Activated CD4-positive, alpha-beta memory T cell treated with anti-CD3 and anti-CD28 coated beads for 36 hours (primary cell): ENCODE measurements at places on chromosomes 5 and 9. TPM values are rescaled to one million over a fixed set of nuclear protein-coding genes. Genes with fewer than 3 reads are reported as not detected.

DNA sequence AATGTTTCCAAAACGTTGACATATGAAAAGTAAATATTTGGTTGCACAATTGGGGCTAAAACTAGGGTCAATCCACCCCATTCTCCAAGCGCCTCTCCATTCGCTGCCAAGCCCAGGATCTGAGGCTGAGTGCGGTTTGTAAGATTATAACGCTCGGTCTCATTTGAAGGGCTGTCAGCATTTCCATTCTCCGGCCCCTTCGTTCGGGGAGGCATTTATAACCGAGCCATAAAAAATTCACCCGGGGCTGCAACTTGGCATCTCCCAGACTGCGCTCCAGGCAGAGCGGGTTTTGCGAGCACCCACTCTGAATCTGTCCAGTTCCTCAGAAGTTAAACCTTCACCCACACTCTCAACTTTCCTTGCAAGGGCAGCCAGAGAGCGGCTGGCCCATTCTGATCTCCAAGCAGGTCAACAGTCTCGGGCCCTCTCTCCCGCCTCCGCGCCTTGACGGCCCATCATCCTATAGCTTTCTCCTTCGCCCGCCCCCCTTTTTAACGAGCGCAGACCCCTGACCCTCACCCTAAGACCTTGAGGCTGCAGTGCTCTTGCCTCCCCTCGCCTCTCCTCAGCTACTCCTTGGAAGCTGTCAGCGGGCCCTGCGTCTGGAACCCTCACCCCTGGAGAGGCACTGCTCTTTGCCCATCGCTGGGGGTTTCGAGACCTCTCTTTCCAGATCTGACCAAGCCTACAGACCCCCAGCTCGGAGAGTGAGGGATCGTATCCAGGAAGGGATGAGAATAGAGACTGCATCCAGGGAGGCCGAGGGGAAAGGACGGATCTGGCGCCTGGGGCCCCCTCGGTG lies 1.1 kb downstream of the SLIT3 start:
- DNase-seq, result no peak

- DNase-seq, result no peak
Measured at GRCh38 chr5:55432549-55432948, 102.2 kb downstream of the PLPP1 start.

DNA sequence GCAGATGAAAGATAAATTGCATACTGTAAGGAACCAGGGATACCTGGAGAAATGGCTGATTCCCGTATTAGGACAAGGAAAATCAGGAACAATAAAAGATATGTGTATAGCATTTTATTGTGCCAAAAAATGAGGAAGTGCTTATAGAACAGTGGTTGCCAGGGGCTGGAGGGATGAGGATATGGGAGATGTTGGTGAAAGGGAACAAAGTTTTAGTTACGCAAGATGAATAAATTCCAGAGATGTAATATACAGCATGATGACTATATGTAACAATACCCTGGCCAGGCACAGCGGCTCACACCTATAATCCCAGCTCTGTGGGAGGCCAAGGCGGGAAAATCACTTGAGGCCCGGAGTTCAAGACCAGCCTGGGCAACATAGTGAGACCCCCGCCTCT lies 101.8 kb downstream of the CDK5RAP2 start:
- DNase-seq, result no peak

DNA sequence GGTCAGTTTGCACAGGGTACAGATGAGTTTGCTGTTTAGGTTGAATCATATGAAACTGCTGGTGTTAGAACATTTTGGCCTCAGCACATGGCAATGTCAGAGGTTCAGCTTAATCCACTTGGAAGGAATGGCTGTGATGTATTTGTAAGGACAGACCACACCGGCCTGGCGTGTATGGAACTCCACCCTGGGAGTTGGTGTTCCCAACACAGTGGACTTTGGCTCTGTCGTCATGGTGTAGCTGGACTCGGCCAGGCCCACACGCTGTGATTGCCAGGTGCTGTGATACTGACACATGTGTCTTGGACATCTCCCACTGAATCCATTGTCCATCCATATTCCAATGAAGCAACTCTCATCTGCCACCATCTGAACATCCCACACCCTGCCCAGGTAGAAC lies 90.3 kb downstream of the ZNF618 start:
- no peak for DNase-seq

DNA sequence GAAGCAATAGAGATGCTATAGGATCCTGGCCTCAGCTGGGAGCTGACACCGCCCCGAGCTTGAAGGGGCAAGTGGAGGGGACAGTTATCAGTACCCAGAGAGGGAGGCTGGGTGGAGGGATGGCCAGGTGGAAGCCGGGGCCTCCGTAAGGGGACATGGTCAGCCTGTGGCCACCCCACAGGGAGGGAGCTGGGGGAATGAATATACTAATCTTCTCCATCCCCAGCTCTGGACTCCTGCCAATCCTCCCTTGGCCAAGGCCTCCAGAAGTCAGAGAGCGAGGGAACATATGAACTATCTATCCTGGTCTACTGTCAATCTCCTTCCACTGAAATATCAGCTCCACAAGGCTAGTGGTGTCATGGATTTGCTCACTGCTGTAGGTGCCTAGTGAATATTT lies 109.3 kb downstream of the BOD1 start:
- DNase-seq, result no peak

The OLFM1 gene
- not detected for total RNA-seq

The MAT2B gene
- 114 TPM for total RNA-seq
